Activated B cell treated with CpG ODN at 0.5 μM for 24 hours (primary cell): ENCODE measurements at places on chromosomes 6 and 20. TPM values are rescaled to one million over a fixed set of nuclear protein-coding genes. Genes with fewer than 3 reads are reported as not detected.

The APMAP gene
- 22.3 and 24.9 TPM in 2 replicates for total RNA-seq

The NOTCH4 gene
- total RNA-seq, result 3.3 and 4.0 TPM in 2 replicates

The CEP57L1 gene
- 4.7 and 6.1 TPM in 2 replicates for total RNA-seq

The ZC3H12D gene
- 184 and 225 TPM in 2 replicates for total RNA-seq

The OLIG3 gene
- total RNA-seq, result not detected in 2 replicates

The FAM83C gene
- total RNA-seq, result not detected in 2 replicates

The KHDRBS2 gene
- 5.5 and 6.9 TPM in 2 replicates for total RNA-seq

The WFDC12 gene
- total RNA-seq, result not detected in 2 replicates

The KIF6 gene
- not detected in 2 replicates for total RNA-seq

The SNAP25 gene
- not detected in 2 replicates for total RNA-seq

The CTAGE9 gene
- total RNA-seq, result not detected in 2 replicates

The PRL gene
- not detected in 2 replicates for total RNA-seq

- no peaks in the 10 kb centered on the region for H3K36me3 ChIP-seq
- H3K27me3 ChIP-seq, result no peaks in the 10 kb centered on the region
- H3K4me3 ChIP-seq, result no peak overlapping the region
- DNase-seq, result no peak
Observed at GRCh38 chr6:66992660-66993059, 1285.6 kb upstream of the EYS start.

DNA sequence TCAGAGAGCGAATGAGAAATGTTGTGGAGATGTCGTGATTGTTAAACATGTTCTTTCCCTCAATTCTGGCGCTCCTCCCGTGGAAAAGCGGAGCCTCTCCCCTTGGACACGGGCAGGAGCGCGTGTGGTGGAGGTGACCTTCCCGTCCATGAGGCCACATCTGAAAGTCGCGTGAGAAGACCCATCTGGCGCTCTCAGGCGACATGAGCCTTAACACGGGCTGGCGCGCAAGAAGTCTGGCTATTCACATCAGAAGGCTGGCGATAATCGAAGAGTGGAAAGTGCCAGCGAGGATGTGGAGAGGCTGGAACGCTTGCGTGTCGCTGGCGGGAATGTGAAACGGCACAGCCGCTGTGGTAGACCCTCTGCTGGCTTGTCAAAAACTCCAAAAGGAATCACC is 341.3 kb downstream of the ZFAND3 start:
- peaks cover 19% of the 10 kb centered on the region for H3K36me3 ChIP-seq
- no peaks in the 10 kb centered on the region for H3K27me3 ChIP-seq
- no peak for DNase-seq
- H3K4me1 ChIP-seq, result no peaks in the 10 kb centered on the region
- H3K27ac ChIP-seq, result no peak overlapping the region
- H3K4me3 ChIP-seq, result no peak overlapping the region

GRCh38 chr6:108944071-108944470 is 95.8 kb downstream of the ARMC2 start:
- H3K4me1 ChIP-seq, result peaks cover 37% of the 10 kb centered on the region
- no peak for DNase-seq
- no peak overlapping the region for H3K27ac ChIP-seq
- no peaks in the 10 kb centered on the region for H3K36me3 ChIP-seq
- H3K27me3 ChIP-seq, result no peaks in the 10 kb centered on the region

- H3K4me3 ChIP-seq, result no peak overlapping the region
- H3K27me3 ChIP-seq, result no peaks in the 10 kb centered on the region
- no peak overlapping the region for H3K27ac ChIP-seq
- no peak for DNase-seq
- peaks cover 20% of the 10 kb centered on the region for H3K4me1 ChIP-seq
Observed at GRCh38 chr6:119210596-119210995, 132.1 kb upstream of the FAM184A start.

- H3K27ac ChIP-seq, result no peak overlapping the region
- H3K27me3 ChIP-seq, result no peaks in the 10 kb centered on the region
- H3K36me3 ChIP-seq, result no peaks in the 10 kb centered on the region
- no peak for DNase-seq
- H3K4me1 ChIP-seq, result peaks cover 8% of the 10 kb centered on the region
- H3K4me3 ChIP-seq, result no peak overlapping the region
Observed at GRCh38 chr6:14705841-14706377, 540.0 kb upstream of the JARID2 start.

GRCh38 chr6:5506149-5506548 is 244.8 kb downstream of the FARS2 start:
- DNase-seq, result no peak
- peaks cover 36% of the 10 kb centered on the region for H3K4me1 ChIP-seq
- H3K36me3 ChIP-seq, result peaks cover 2% of the 10 kb centered on the region
- H3K4me3 ChIP-seq, result peak overlapping the region; percentile 69
- H3K27me3 ChIP-seq, result no peaks in the 10 kb centered on the region
- peak overlapping the region; percentile 94 for H3K27ac ChIP-seq

GRCh38 chr6:751765-752164 is 58.8 kb upstream of the EXOC2 start:
- no peak overlapping the region for H3K4me3 ChIP-seq
- no peaks in the 10 kb centered on the region for H3K36me3 ChIP-seq
- H3K27ac ChIP-seq, result no peak overlapping the region
- peaks cover 2% of the 10 kb centered on the region for H3K27me3 ChIP-seq

DNA sequence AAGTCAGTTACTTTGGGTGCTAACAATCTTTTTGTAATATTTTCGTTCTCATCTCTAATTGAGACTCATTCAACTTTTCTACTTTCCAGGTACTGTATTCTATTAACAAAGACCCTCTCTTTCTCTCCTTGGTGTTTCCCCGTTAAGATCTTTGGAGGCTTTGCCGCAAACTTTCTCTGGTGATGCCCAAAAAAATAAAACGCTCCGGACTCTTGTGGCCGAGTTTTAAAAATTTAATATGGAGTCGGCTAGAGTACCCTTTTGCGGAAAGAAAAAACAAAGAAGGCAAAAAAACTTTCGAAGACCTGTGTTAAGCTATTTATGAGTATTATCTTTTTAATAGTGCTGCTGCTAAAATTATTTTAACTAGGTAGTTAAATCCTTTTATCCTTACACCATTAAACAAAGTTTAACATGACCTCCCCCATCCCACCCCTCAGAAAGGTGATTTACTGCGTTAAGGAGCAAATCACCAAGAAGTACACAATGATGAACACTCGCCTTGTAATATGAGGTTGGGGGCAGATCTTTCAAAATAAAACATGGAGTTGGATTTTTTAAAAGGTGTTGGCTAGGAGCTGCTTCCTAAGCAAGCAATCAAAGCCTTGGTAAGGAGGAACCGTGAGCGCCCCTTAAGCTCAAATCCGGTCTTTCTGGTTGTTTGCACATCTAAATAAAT is 10.0 kb downstream of the SIM1 start:
- peaks cover 53% of the 10 kb centered on the region for H3K27me3 ChIP-seq
- H3K4me1 ChIP-seq, result peaks cover 4% of the 10 kb centered on the region
- H3K27ac ChIP-seq, result no peak overlapping the region
- no peak overlapping the region for H3K4me3 ChIP-seq
- no peak for DNase-seq

GRCh38 chr20:25194333-25194972 is 1.1 kb upstream of the ENTPD6 start:
- no peaks in the 10 kb centered on the region for H3K36me3 ChIP-seq
- H3K27ac ChIP-seq, result peak overlapping the region; percentile 86
- peaks cover 20% of the 10 kb centered on the region for H3K4me1 ChIP-seq
- no peak for DNase-seq

GRCh38 chr6:150894935-150895552 is 29.5 kb downstream of the MTHFD1L start:
- DNase-seq, result no peak
- H3K4me1 ChIP-seq, result peaks cover 19% of the 10 kb centered on the region
- H3K27ac ChIP-seq, result no peak overlapping the region

GRCh38 chr20:10105046-10105445 is 70.3 kb downstream of the ANKEF1 start:
- H3K27me3 ChIP-seq, result no peaks in the 10 kb centered on the region
- H3K4me3 ChIP-seq, result no peak overlapping the region
- no peak overlapping the region for H3K27ac ChIP-seq
- H3K36me3 ChIP-seq, result no peaks in the 10 kb centered on the region
- no peak for DNase-seq

DNA sequence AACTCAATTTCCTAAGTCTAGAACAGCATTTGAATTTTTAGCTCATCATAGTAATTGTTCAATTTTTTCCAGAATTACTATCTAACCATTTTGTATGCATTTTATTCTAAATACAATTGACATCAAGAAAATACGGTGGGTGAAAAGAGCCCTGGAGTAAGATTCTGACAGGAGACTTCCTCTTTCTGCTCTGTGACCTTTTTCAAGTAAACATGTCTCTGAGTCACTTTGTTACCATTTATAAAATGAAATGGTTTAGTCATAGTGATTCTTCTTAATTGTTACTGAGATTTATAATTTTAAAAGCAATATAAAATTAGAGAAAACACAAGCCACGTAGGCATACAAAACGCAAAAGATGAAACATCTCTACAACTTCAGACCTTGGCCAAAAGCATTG is 80.2 kb downstream of the PLCB1 start:
- no peaks in the 10 kb centered on the region for H3K27me3 ChIP-seq
- DNase-seq, result no peak
- no peaks in the 10 kb centered on the region for H3K36me3 ChIP-seq

- H3K27me3 ChIP-seq, result peaks cover 29% of the 10 kb centered on the region
- no peak overlapping the region for H3K27ac ChIP-seq
Observed at GRCh38 chr6:163394659-163395058, 19.9 kb upstream of the QKI start.

DNA sequence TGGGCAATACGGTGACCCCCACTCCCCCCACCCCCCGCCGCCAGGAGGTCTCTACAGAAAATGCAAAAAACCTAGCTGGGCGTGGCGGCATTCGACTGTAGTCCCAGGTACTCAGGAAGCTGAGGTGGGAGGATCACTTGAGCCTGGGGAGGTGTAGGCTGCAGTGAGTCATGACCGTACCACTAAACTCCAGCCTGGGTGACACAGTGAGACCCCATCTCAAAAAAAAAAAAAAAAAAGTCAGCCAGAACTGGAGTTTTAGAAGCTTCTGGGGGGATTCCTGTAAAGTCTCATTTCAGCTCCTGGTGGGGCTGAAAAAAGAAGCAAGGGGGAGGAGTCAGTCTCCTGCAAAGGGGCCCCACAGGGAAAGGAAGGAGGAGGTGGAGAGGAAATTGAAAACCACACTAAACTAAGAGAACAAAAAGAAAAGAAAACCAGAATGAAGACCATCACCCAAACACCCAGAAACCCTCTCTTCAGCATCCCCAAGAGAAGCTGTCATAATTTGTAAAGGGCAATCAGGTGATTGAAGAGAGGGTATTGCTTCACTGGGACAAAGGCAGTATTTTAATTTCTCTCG is 50.4 kb downstream of the NOL4L start:
- H3K36me3 ChIP-seq, result peaks cover 3% of the 10 kb centered on the region
- peaks cover 63% of the 10 kb centered on the region for H3K4me1 ChIP-seq
- H3K4me3 ChIP-seq, result peak overlapping the region; percentile 64

- H3K27ac ChIP-seq, result no peak overlapping the region
- peaks cover 10% of the 10 kb centered on the region for H3K4me1 ChIP-seq
- no peak for DNase-seq
- H3K36me3 ChIP-seq, result no peaks in the 10 kb centered on the region
Observed at GRCh38 chr6:167645368-167645767, 181.3 kb upstream of the AFDN start.

DNA sequence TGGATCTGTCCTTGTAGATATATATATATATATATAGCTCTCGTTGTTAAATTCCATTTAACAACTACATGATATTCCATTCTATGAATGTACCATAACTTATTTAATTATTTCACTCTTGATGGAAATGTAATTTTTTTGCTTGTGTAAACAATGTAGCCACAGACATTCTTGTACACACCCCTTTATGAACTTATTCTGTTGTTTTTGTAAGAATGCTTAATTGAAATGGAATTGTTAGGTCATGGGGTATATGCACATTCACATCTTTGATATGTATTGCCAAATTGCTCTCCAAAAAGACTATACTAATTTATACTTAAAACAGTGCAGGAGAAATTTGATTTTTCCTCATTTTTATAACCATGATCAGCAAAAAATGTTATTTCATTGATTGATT is 67.2 kb downstream of the MAP3K4 start:
- H3K36me3 ChIP-seq, result peaks cover 12% of the 10 kb centered on the region
- DNase-seq, result no peak
- no peaks in the 10 kb centered on the region for H3K27me3 ChIP-seq
- no peak overlapping the region for H3K4me3 ChIP-seq

DNA sequence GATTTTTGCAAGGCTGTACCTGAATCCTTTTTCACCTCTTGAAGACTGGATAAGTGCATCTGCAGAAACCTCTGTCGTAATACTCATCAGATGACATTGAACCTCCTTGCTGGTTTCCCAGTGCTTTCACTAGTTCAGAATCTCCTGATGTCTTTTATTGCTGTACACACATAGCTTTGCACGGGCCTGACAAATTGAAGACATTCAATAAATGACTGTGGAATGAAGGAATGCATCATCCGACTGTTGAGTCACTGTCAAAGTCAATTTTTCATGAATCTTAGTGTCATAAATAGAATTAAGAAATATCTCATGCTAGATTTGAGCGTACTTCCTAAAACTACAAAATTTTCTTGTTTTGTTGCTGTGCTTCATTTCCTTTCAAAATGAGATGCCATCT is 598.2 kb upstream of the MAP3K7 start:
- no peaks in the 10 kb centered on the region for H3K4me1 ChIP-seq
- H3K4me3 ChIP-seq, result no peak overlapping the region
- no peak for DNase-seq
- no peaks in the 10 kb centered on the region for H3K27me3 ChIP-seq

GRCh38 chr6:51094271-51094670 is 275.6 kb downstream of the TFAP2B start:
- no peak overlapping the region for H3K27ac ChIP-seq
- H3K36me3 ChIP-seq, result no peaks in the 10 kb centered on the region
- DNase-seq, result no peak
- H3K27me3 ChIP-seq, result no peaks in the 10 kb centered on the region

DNA sequence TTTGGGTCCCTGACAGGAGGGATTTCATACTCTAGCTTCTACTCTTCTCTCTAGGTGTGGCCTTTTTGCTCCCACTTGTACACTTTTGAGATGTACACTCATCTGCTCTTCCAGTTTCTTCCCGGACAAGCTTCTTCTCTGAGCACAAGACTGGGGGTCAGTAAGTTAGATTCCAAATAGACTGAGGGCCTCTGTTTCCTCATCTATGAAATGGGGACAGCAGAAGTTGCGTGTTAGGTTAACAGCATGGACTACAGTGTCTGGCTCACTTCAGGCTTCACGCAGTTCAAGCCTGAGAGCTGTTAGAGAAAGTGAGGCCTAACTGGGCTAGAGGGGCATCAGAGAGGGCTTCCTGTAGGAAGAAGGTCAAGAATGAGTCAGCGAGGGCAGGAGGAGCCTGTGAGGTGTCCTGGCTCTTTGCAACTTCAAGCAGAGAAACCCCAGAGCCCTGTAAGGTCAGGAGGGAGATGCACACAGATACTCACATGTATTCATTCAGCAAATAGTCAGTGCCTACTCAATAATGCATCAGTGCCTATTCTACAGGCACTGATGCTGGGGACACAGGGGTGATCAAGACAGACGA is 20.6 kb downstream of the XKR7 start:
- H3K27ac ChIP-seq, result no peak overlapping the region
- H3K27me3 ChIP-seq, result peaks cover 11% of the 10 kb centered on the region
- H3K4me3 ChIP-seq, result no peak overlapping the region
- DNase-seq, result no peak
- no peaks in the 10 kb centered on the region for H3K36me3 ChIP-seq
- H3K4me1 ChIP-seq, result no peaks in the 10 kb centered on the region

- no peak overlapping the region for H3K4me3 ChIP-seq
- H3K36me3 ChIP-seq, result no peaks in the 10 kb centered on the region
- H3K27ac ChIP-seq, result no peak overlapping the region
- DNase-seq, result no peak
- H3K27me3 ChIP-seq, result no peaks in the 10 kb centered on the region
Observed at GRCh38 chr6:134521116-134521501, 203.2 kb upstream of the SGK1 start.

- H3K27me3 ChIP-seq, result peaks cover 26% of the 10 kb centered on the region
- no peaks in the 10 kb centered on the region for H3K36me3 ChIP-seq
- H3K4me3 ChIP-seq, result peak overlapping the region; percentile 20
- no peak overlapping the region for H3K27ac ChIP-seq
- DNase-seq, result no peak
Observed at GRCh38 chr6:166657531-166657930, 30.5 kb upstream of the RPS6KA2 start.
